Muscle of leg (tissue), 16 donors: ENCODE measurements at places on chromosomes 2 and 18.

DNA sequence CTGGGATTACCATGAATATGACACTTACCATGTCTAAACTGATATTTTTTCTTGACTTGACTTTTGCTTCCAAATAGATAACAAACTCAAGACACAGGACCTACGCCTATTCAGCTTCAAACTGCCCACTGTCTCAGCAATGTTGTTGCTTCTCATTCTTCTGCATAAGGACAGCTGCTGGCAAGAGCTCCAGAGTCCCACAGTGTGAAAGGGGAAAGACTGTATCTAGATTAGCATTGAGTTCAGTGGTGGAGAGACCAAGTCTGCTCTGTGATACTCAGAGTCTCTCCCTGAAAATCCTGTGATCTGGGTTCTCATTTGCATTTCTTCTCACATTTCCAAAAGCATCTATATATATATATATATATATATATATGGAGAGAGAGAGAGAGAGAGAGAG is 247.9 kb upstream of the NT5C1B start:
- peak; percentile 18 for DNase-seq

GRCh38 chr18:3916082-3916481 is 466.1 kb downstream of the TGIF1 start:
- no peak for DNase-seq

GRCh38 chr2:188785490-188785889 is 188.7 kb upstream of the COL3A1 start:
- DNase-seq, result peak; percentile 89

GRCh38 chr2:86298411-86299390 is 38.7 kb downstream of the REEP1 start:
- peak; percentile 58 for DNase-seq

DNA sequence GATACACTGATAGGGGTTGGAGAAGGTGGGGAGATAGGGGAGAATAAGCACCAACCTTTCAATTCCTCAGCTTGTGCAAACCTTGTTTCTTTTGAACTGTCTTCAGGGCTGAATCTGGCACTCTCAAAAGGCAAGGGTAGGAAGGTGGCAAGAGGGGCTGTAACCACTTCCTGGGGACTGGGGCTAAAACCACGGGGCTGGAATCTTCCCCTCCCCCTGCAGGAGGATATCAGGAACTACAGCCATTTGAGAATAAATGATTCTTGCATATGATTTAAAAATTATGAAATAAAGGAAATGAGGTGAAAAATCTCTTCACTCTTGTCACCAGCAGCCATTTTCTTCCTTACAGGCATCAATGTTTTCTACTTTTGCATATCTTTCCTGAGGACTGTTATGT is 50.8 kb downstream of the ATOH8 start:
- DNase-seq, result no peak

DNA sequence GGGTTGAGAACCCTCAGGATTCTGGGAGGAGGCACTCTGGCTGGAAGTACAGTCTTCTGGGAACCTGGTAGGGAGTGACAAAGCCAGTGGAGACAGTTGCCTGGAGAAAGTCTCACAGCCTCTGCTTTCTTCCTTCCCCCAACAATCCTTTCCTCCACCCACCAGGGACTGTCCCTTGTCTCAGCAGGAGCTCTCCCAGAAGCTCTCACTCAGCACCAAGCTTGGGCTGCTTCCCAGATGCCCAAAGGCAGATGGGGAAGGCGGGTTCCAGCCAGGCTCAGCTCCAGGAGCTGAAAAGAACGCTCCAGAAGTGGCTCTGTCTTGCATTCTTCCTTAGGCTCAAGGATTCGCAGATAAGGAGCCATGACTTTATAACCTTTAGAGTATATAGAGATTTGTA is 7.6 kb upstream of the NAGK start:
- no peak for DNase-seq

DNA sequence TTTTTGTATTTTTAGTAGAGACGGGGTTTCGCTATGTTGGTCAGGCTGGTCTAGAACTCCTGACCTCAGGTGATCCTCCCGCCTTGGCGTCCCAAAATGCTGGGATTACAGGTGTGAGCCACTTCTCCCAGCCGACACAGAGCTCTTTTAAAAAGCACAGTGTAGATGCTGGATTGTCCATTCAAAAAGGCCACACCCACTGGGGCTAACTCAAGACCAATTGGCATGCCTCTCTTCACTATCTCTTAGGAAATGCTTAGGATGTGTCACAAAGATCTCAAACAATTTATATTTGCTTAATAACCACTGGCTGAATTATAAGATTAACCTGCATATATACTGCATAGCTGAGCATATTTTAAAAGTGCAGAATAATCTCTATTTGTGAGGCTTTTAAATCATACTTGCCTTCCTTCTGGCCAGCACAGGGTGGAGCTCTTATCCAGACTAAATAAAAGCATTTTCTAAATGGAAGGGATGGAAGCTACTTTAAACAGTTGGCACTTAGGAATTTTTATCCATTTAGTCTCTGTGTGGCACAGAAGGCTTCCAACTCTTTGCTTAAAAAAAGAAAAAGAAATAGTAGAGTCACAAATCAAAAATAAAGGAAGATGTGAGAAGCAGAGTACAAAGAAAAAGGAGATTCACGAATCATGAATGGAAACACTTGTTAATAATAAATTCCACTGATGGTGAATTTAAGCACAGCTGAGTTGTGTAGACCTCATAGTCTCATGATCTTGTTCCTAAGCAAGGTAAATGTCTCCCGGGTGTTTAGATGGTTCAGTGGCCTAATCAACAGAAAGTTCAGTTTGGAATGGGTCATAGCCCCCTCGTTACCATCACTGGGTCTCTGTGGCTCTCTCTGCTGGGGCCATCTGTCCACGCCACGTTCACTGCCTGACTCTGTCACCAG is 22.4 kb downstream of the CRYGD start:
- DNase-seq, result peak; percentile 33

- DNase-seq, result peak; percentile 67
These were observed 13.5 kb upstream of the REL start for GRCh38 chr2:60867848-60868247.

DNA sequence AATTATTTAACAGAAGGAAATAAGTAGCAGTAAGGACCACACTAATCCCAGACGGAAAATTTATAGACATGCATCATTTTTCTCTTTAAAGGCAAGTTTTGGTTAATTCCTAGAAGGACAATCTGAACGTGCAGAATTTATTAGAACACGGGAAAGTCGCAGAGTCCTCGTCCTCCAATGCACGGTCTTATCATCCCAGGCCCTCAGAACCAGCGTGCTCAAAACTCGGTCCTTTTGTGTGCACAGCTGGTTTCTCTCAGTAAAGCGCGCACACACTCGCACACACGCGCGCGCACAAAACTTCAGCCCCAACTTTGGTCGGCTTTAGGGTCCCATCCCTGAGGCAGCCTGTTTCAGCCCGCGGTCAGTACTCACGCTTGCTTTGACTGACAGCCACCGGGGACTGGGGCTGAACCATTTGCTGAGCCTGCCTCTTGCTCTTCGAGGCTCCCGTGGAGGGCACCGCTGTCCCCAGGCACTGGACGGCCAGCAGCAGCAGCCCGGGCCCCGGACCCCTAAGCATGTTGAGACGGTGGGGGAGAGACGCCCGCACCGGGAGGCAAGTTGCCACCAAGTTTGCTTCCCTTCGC is 493 bp downstream of the FN1 start:
- DNase-seq, result peak; percentile 78

DNA sequence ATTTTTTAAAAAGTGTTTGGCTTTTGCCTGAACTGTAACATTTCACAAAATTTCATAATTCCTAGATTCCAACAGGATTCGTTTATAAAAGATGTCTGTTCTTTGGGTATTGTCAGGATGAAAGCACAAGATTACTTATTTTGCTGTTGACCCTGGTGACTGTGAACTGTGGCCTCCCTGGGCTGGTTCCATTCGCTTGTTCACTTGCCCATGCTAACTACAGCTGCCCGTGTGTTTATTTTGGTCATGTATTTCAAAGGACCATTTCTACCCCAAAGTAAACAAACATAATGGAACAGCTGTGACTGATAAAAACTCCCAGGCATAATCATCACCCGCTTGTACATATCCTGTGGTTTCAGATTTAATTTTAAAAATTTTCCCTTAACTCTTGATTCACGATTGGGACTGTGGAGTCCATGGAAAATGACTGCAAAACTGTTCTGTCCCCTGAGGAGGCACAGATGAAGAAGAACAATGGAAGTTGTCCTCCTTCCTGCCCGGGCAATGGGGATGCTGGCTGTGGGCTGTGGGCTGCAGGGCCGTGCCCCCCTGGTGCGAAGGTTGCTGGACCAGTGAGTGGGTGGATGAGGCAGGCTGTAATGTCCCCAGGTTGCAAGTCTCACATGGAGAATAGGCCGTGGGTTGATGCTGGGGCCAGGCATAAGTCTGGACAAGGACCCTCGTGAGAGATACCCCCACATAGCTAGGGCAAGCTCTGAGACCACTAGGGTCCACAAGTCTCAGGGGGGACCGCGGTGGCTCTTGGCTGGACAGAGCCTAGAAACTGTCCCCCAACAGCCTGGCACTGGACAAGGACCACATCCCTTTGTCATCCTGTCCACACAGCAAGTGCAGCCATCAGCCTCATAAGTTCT is 28.9 kb upstream of the HDAC4 start:
- DNase-seq, result no peak

DNA sequence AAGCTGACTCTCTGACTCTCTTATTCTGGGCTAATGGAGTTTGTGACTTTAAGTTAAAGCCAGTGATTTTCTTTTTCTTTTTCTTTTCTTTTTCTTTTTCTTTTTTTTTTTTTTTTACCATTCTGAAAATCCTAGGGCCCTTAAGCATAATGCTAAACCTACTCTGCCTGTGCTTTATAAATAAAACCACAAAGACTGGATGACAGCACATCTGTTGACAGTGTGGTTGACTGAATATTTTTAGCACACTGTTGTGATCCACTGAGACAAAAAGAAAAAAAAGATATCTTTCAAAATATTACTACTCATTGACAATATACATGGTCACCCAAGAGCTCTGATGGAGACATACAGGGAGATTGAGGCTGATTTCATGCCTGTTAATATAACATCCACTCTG is 121.6 kb downstream of the SNTG2 start:
- DNase-seq, result no peak

- DNase-seq, result no peak
These were observed 75.6 kb downstream of the GPD2 start for GRCh38 chr2:156511803-156512202.

DNA sequence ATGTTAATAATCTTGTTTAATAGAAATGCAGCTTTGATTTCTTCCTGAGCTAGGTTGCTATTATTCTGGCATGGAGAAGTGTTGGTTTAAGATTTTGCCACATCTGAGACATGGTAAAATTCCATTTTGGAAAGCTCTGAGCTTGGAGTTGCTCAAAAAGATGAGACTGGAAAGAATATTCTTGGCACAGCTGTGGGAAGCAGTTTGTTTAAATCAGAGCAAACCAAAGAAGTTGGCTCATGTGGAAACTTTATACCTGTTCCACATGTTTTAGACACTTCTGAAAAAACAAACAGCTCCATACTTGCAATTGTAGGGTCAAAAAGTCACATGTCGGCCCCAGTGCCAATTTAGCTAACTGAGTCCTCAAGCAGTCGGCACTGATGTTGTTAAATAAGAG is 116.6 kb downstream of the SLC4A3 start:
- DNase-seq, result peak; percentile 73

- DNase-seq, result peak; percentile 41
These were observed 47.4 kb upstream of the CYRIA start for GRCh38 chr2:16713011-16713423.

DNA sequence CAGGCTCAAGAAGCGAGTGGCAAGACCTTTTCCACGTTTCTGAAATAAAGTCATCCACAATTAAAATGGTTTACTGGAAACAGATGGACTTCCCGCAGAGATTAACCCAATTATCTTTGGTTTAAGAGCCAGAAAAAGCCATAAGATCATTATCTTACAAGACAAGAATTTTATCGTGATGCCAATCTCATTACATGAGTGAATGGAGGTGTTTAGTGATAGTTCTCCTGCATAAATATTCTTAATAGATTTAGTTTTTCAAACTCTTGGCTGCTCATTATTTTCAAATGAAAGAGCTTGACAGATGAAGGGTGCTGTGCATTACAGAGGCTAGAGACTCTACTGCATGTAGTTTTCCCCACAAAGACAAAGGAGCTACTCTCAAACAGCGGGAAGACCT is 1028.4 kb upstream of the PIK3C3 start:
- DNase-seq, result no peak

- peak; percentile 80 for DNase-seq
These were observed 161.8 kb downstream of the DCDC2C start for GRCh38 chr2:3864943-3865865.

- no peak for DNase-seq
These were observed 106.8 kb upstream of the MSH2 start for GRCh38 chr2:47295981-47296635.

DNA sequence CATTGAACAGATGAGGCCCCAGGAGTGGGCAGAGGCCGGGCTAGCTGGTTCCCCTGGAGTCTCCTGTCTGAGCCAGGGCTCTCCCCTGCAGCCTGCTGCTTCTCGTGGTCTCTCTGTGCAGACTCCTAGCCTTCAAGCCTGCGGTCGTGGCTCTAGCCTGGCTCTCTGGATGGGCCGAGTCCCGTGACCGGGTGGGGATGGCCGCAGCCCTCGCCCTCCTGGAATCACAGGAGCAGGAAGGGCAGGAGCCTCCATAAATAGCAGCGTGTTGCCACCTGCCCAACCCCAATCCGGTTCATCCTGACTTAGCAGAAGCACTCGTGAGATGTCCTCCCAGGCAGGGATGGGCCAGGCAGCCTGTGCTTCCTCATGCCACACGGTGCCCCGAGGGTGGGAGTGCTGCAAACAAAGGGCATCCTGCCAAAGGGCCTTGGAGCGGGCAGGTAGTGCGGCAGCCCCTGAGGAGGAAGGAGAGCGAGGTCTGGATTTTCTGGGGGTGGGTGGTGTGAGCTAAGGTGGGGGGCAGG is 43.9 kb downstream of the FOSL2 start:
- DNase-seq, result no peak

- DNase-seq, result no peak
These were observed 36.6 kb upstream of the SKOR2 start for GRCh38 chr18:47287911-47288585.

DNA sequence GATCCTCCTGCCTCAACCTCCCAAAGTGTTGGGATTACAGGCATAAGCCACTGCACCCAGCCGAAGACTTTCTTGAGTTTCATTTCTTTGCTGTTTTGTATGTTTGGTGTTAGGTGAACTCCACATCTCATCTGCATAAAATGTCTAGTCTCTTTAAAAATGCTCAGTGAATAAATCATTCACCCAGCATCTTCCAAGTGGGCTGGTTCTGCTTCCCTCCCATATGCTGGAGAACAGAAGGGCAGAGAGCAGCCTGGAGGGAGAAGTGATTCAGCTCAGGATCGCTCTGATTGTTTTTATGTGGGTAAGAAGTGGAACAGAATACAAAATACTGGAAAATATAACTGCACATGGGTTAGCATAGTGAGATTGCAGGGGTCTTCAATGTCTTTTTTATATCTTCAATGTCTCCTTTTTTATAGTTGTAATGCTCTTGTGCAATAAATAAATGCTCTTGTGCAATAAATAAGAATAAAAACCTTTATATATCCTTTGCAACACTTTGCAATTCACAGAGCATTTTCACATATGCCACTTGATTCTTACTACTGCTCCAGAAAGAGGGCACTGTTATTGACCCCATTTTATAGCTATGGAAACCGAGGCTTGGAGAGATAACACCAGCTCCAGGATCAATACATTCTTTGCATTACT is 253.0 kb upstream of the NCKAP5 start:
- DNase-seq, result no peak
